Activated naive CD8-positive, alpha-beta T cell treated with anti-CD3 and anti-CD28 coated beads, Interleukin-2, amount 50 U/mL, for 24 hours (primary cell): ENCODE measurements at places on chromosomes 11 and 22.
A peak's percentile ranks its signal among the peaks of the same experiment; 100 is the strongest.

DNA sequence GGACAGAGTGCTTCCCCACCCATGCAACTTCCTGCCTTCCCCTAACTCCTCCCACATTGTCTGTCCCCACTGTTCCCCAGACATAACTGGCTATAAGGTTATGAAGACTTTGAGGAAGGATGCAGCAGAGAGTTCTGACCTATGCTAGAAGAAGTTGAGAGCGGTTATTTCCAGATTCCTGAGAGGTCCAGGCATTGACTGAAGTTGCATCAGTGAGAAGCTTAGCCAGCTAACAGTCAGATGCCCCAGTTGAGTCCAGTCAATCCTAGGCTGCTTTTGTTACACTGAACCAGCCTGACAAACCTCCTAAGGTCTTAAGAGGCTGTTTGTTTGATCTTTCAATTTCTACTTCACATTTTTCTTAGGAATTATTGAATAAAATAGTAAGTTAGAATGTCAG is 937.9 kb upstream of the CCDC90B start:
- DNase-seq = no peak

GRCh38 chr11:45098929-45099328 is 47.5 kb upstream of the PRDM11 start:
- DNase-seq = no peak

- no peak for DNase-seq
Measured at GRCh38 chr22:35552846-35553245, 12.2 kb downstream of the RASD2 start.

- no peak for DNase-seq
Measured at GRCh38 chr11:128574576-128575011, 12.8 kb downstream of the ETS1 start.

DNA sequence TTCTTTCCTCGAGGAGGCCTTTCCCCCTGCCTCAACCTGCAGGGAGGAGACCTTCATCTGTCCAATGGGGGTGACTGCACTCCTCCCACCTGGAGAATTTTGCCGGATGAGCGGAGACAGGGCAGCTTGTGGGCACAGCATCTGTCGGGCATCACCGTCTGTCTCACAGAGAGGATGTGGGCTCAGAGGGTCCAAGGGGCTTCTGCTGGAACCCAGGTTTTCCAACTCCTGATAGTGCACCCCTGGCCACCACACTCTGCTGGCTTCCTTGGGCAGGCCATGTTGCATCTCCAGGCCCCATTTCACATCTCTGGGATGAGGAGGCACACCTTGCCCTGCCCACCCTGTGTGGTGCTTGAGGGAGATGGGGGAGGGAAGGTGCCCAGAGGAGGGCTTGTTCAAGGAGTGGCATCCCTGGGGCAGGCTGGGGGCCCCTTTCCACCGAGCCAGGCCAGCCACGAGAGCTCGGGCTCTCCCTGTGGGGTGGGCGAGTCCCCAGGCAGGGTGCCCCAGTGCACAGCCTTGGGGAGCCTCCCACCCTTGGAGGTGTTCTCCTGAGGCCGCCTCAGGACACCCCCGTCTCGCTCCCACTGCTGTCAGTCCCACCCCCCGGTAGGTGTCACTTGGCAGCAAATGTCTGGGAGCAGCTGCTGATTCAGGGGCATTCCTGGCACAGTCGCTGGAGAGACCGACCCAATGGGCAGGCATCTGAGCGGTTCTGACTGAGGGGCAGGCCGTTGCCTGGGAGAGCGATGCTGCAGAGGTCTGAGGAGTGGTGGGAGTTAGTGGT is 84.2 kb downstream of the MORC2 start:
- no peak for DNase-seq

DNA sequence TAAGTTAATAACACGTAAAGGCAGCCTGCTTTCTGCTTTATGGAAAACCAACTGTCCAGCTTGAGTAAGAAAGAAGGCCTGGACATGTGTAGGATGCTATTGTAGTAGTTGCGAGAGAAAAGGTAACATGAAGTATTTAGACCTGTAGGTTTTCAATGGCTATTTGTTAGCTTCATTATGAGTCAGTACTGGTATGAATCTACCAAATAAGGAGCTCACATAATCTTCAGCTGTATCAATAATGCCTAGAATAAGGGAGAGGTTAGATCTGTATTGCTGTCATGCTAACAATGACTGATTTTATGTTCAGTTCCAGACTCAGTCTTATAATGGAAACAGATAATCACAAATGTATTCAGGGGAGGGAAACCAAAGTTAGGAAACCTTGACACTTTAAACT is 550.3 kb downstream of the CNTN5 start:
- no peak for DNase-seq

- no peak for DNase-seq
Measured at GRCh38 chr11:34219941-34220370, 114.5 kb downstream of the NAT10 start.

- DNase-seq = no peak
Measured at GRCh38 chr11:68692871-68693483, 8.6 kb downstream of the GAL start.

DNA sequence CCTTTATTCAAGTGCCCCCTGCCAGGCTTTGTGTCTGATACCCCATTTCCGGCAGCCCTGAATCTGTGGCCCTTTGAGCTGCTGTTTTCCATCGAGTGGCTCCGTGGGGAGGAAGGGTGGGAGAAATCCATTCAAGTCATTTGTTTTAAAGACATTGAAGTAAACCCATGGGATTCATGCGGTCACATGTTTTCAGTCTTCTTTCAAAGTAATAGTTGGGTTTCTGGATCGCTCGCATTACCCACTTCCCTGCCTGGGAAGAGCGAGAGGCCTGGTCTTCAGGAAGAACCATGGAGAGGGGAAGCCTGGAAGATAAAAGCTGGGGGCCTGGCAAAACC is 14.4 kb downstream of the DAGLA start:
- DNase-seq = no peak

GRCh38 chr22:37455896-37456295 is 28.6 kb upstream of the ELFN2 start:
- no peak for DNase-seq

DNA sequence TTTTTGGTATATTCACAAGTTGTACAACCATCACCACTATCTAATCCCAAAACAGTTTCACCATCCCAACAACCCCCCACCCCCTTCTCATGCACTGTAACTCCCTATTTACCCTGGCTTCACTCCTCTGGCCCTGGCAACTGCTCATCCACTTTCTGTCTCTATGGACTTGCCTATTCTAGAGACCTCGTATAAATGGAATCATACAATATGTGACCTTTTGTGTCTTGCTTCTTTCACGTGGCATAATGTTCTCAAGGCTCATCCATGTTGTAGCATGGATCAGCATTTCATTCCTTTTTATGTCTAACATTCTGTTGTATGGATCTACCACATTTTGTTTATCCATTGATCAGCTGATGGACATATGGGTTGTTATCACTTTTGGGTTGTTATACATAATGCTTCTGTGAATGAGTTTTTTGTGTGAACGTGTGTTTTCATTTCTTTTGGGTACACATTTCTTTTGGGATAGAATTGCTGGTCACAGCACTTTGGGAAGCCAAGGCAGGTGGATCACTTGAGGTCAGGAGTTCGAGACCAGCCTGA is 46.1 kb downstream of the GDPD5 start:
- DNase-seq = no peak

GRCh38 chr22:37581504-37581903 is 1.6 kb upstream of the LGALS2 start:
- DNase-seq = no peak

DNA sequence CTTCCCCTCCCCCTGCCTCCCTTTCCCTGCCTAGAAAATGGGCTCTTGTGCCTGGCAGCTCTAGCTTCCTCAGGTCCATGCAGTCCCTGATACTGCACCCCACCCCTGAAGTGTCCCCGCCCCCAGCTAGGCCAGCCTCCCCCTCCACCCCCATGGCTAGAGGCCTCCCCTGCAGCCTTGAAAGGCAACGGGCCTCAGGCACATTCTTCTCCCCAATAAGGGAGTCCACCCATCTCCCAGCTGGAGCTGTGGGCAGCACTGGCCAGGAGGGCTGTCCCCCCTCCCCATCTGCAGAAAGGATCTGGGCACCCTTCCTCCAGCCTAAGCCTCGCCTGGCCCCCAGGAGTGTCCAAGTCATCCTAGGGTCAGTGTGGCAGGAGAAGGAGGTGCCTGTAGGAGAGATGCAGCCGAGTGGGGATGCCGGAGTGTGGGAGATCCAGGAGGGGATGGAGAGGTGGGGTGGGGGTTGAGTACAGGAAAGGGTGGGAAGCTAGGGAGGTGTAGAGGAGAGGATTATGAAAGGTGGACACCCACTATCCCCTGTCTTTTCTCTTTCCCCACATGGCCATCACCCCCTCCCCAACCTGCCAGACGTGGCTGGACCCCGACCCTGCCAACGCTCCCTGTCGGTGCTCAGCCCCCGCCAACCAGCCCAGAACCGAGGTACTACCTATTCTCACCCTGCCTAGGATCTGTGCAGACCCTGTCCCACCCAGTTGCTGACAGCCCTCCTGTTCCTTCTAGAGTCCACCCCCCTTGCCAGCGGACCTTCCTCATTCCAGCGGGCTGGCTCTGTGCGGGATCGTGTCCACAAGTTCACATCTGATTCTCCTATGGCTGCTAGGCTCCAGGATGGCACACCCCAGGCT is 9.3 kb downstream of the SMTN start:
- no peak for DNase-seq

DNA sequence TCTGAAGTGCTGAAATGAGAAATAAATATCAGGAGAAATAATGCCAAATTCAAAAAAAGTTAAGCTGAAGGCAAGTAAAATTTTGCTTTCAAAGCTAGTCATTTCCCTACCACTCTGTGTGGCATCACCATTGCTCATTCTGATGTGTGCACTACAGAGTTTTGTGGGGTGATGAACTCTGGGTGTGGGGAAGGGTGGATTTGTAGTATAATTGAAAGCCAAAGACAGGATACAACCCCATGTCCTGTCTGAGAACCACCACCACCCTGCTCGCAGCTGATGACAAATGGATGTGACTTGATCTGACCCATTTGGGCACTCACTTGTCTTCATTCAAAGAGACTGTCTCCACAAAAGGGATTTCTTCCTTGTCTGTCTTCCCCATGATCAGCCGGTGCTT is 19.3 kb upstream of the TMEM9B start:
- DNase-seq = no peak

DNA sequence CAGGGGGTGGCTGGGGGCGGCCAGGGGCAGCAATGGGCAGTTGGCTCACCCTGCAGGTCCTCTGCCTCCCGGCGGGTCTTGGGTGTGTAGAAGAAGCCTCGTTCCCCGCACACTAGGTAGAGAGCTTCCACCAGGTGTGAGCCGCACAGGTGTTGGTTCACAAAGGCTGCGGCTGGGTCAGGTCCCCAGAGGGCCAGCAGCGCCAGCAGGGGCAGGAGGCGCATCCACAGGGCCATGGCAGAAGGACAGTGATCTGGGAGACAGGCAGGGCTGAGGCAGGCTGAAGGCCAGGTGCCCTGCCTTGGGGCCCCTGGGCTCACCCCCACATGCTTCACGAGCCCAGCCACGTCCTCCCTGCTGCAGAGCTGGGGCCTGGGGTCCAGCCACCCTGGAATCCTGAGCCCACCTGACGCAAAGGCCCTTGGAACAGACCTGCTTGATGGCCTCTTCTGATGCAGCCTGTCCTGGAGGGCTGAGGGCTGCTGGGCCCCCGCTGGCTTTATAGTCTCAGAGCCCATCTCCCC is at the start of gene INS:
Gene INS, minus strand, starts transcription at position 474 of the 524 bp plus-strand sequence. Its CDS starts 238 bp downstream, at position 236.
- DNase-seq = no peak

- DNase-seq = no peak
Measured at GRCh38 chr11:72940417-72940816, 126.2 kb downstream of the ATG16L2 start.

- DNase-seq = no peak
Measured at GRCh38 chr22:22857607-22858558, 29.7 kb upstream of the IGLL5 start.

GRCh38 chr11:68581439-68581838 is 102.9 kb upstream of the GAL start:
- DNase-seq = no peak

- DNase-seq = no peak
Measured at GRCh38 chr22:46051646-46052045, 74.7 kb upstream of the WNT7B start.

DNA sequence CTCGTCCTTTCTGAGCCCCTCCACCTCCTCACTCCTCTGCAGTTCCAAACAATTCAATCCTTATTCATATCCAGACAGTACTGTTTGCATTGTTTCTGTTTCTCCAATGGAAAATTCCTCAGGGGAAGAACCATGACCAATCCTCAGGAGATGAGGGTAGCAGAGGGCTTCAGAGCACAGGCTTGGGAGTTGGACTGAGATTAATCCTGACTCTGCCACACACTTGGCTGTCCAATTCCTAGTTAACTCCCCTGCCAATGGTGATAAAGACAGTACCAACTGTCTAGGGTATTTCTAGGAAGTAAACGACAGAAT is 58.0 kb downstream of the MICAL3 start:
- DNase-seq = no peak

- DNase-seq = no peak
Measured at GRCh38 chr11:75718419-75719339, 1.0 kb downstream of the MOGAT2 start.

GRCh38 chr22:30989474-30989873 is 20.4 kb downstream of the TUG1 start:
- no peak for DNase-seq

DNA sequence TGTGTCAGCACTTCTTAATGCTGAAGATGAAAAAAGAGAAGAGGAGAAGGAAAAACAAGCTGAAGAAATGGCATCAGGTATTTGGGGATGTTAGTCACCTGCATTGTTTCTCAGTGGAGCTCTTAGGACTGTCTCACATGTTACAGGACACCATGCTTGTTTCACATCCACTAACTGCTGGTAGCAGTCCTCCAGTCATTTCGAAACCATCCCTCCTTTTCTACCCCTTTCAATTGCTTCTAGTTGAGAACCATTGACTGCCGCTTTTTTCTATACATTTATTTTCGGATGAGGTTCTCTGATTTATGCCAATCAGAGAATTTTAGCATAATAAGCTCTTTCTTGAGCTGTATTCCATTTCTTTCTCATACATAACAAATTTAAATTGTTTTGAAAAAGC is 21.5 kb downstream of the BIRC2 start:
- DNase-seq = no peak

GRCh38 chr11:63635762-63636465 is 21.7 kb upstream of the PLAAT3 start:
- peak; percentile 67 for DNase-seq

DNA sequence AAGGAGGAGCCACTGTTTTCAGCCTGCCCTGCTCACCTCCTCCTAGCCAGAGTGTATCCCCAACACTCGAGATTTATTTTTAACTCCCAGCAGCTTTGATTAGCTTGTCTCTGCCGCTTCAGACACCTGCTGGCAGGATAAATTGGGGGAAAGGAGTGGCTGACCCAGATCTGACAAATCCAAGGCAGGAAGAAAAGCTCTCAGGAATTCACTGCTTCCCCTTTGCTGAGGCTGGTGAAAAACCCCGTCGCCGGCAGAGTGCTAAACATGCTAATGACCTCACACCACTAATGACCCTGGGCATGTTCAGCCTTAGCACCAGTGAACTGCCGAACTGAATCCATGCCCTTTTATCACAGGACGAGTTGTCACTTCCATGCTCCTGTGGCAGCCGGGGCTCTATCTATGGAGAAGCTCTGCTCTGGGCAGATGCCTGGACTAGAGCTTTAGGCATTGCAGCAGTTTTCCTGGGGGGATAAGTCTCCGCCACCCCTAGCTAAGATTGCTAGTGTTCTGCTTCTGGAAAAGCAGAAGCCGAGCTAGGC is 52.2 kb downstream of the FEZ1 start:
- no peak for DNase-seq

- DNase-seq = no peak
Measured at GRCh38 chr11:85379066-85379465, 248.1 kb downstream of the DLG2 start.

- peak; percentile 85 for DNase-seq
Measured at GRCh38 chr22:41682033-41682807, 6.4 kb downstream of the SNU13 start.

- DNase-seq = no peak
Measured at GRCh38 chr11:130151196-130151595, 8.4 kb upstream of the ST14 start.
